Stimulated activated CD8-positive, alpha-beta memory T cell treated with anti-CD3 and anti-CD28 coated beads, Interleukin-7, amount 100 ng/mL, for 1 hour (primary cell): ENCODE measurements at places on chromosomes 16 and 17.

- DNase-seq, result no peak
Observed at GRCh38 chr17:75199886-75200618, 5.4 kb upstream of the NUP85 start.

DNA sequence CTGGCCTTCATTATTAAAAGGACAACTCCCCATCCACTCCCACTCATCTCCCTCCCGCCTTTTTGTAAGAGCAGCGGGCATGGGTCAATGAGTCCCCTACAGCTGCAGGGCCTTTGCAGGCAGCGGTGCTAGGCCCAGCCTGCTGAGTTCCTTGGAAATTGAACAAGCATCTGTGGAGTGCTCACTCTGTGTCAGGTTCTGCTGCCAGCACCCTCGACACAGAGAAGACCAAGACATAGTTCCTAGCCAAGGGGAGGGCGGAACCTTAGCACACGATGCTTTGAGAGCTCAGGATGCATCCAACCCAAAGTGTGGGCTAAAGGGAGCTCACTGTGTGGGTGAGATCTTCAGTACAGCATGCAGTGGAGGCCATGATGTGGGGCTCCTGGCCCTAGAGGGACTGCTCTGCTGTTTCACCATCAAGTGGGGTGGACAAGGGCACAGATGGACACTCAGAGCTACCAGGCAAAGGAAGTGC lies 27.6 kb downstream of the RMI2 start:
- DNase-seq, result no peak

- DNase-seq, result no peak
Observed at GRCh38 chr16:61296814-61297213, 739.4 kb downstream of the CDH8 start.

- no peak for DNase-seq
Observed at GRCh38 chr17:78889531-78889930, 13.5 kb downstream of the CEP295NL start.

DNA sequence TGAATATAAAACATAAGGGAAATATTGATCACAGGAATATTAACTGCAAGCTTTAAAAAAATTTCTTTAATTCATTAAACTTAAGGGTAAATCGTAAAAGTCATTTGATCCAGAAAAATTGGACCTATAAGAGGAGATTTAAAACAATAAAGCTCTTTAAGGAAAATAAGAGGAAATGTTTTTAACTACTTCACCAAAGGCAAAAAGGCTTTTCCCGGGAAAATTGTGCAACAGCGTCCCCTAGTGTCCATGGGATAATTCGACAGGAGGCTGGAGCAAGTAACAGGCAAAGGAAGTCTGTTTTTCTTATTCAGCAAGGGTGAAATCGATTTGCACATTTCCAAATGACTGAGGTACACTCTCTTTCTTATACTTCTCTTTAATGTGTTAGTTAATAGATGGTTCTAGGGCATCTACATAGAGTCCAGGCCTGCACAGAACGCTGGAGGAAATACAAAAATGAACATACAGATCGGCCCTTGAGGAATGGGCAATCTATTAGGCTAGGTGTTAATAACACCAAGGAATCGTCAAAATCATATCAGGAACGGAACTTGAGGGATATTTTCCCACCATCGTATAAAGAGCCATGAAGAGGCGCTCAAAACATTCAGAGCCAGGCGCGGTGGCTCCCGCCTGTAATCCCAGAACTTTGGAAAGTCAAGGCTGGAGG lies 61.4 kb downstream of the ZNF18 start:
- no peak for DNase-seq

DNA sequence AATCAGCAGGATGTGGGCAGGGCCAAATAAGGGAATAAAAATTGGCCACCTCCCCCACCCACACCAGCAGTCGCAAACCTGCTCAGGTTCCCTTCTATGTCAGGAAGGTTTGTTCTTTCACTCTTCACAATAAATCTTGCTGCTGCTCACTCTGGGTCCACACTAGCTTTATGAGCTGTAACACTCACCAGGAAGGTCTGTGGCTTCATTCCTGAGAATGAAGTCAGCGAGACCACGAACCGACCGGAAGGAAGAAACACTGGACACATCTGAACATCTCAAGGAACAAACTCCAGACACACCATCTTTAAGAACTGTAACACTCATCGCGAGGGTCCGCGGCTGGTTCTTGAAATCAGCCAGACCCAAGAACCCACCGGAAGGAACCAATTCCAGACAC lies 115.5 kb upstream of the TBX2 start:
- no peak for DNase-seq

DNA sequence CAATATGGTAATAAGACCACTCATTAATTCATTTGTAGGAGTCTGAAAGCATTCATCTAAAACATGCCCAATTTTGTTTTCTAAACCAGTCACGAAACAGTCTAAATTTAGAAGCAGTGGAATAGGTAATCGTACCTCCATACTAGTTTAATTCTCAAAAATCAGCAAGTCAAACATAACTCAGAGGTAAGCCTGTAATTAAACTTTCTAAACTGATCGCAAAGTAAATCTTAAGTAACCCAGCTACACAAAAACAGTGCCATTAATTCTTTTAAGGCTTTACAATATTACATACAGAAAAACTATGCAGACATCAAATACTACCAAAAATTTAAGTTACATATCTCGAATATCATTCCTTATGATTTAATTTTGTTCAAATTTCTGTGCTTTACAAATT lies 31.4 kb downstream of the YWHAE start:
- no peak for DNase-seq

GRCh38 chr17:63641692-63642448 lies 19.7 kb downstream of the MAP3K3 start:
- DNase-seq, result no peak

DNA sequence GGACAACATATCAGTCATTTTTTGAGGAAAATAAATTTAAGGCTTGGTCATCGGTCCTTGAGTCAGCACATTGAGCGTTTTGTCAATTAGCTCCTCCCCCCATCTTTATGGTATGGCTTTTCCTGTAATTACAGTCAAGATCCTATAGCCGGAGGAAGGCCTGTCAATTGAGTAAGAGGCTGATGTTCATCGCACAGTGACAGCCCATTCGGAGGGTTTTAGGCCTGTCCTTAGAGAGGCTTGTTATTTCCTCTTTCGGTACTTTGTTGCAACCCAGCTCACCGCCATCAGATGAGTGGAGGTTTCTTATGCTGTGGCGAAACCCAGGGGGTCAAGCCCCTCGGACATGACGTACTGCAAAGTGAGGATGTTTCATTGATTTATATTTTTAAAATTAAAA lies 395.2 kb downstream of the WWOX start:
- DNase-seq, result no peak

- no peak for DNase-seq
Observed at GRCh38 chr16:2278956-2279800, 11.3 kb upstream of the RNPS1 start.

- DNase-seq, result no peak
Observed at GRCh38 chr17:40110026-40110845, 9.8 kb upstream of the NR1D1 start.

GRCh38 chr17:63741143-63741407 lies 524 bp downstream of the STRADA start:
- DNase-seq, result no peak

DNA sequence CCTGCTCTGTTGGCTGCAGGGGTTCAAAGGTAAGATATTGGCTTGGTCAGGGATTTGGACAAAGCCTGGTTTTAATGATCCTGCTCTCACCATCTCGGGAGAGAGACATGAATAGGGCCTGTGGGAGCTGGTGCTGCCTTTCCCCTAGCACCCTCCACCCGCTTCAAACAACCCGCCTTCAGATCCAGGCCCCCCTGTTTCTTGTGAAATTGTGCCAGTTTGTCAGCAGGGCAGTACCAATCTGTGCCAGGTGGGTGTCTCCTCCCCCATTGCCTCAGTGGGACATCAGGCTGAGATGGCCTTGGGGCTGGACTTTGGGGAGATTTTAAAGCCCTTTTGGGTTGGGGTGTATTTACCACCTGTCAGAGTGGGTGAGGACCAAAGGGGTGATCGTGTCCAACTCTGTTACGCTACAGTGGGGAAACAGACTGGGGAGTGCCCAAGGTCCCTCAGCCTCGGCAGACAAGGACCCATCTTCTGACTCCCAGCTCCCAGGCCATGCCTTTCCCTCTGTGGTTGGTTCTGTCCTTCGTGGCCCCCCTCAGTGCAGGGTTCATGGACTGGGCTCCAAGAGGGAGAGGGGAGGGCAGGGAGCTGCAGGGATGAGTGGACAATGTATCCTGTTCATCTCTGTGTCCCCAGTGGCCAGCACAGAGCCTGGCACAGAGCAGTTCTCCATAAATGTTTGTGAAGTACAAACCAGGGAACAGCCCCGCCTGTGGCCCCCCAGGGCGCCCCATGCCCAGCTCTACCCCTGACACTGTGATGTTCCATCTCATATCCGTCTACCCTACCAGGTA lies 3.3 kb downstream of the ARHGAP23 start:
- no peak for DNase-seq

DNA sequence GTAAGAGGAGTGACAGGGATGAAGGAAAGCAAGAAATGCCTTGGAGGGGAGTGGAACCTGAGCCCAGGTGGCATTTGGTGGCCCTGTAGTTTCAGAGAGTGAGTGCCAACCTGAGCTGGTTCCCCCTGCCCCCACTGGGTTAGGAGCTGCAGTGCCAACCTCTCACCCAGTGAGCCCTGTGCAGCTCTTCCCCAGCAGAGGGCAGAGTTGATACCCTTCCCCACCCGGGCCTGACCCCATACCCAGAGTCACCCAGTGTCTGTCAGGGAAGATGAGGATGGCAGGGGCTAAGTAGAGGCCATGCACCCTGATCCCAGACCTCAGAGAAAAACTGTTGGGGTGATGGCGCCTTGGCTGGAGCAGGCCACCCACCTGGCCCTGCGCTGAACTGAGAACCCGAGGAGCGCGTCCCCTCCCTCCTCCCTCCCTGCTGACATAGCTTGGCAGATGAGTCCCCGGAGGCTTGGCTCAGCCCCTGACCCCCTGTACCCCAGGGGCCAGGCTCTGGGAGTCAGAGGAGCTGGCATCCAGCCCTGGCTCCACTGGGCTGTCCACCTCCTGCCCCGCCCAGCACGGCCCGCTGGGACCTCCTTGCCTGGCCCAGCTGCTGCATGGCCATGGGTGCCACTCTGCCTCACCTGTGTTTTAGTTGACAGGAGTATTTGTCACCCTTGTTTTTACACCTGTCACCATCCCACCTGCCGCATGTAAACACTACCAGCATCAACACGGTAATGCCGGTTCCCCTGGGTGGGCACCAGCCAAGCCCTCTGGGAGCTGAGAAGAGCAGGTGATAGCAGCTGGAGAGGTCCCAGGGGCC lies 113.9 kb downstream of the AMFR start:
- no peak for DNase-seq

- no peak for DNase-seq
Observed at GRCh38 chr17:17243163-17243562, 6.2 kb upstream of the FLCN start.
